ENCODE measurements at places on chromosomes 12 and 14.

GRCh38 chr14:24481622-24482324 is 26.3 kb downstream of the CMA1 start:
- peak; percentile 31 for DNase-seq

- no peak for DNase-seq
Observed at GRCh38 chr14:33848706-33849454, 102.0 kb downstream of the EGLN3 start.

DNA sequence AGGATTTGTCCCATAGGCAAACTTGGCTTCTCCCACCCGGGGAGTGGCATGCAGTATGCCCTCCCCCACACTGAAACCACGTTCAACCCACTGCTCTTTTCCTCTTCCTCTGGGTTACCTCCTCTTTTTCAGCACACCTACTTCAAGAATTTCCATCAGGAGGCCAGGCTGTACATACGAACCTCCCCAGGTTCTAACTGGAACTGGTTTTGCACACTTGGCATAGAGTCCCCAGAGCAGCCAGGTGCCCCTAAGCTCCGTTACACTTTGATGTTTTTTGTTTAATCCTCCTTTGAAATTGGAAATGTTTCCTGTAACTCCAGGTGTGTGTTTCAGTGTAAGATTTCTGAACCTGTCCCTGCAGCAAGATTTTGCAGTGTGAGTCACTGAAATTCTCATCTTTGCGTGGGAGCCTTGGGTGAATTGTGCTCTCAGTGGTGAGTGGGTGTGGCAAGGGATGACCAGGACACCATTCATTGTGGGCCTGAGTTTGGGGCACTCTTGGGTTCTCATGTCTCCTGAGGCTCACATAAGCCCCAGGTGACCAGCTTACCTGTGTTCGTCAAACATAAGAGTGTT is 18.2 kb downstream of the CD9 start:
- no peak for DNase-seq

DNA sequence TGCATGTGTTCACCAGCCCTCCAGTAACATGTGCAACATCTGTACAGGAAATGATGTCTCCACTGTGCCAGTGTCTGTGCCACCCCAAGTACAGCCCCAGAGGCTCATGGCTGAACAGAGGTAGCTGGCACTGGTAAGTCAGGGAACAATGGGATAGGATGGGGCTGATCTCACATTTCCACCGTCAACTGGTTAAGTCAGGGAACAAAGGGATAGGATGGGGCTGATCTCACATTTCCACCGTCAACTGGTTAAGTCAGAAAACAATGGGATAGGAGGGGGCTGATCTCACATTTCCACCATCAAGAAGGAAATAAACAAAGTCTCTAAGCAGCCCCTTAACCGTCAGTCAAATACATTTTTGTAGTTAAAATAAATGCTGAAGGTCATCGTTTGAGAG is 246.6 kb downstream of the TMEM132D start:
- DNase-seq: no peak

GRCh38 chr12:123107926-123108681 is 42.8 kb downstream of the PITPNM2 start:
- DNase-seq: no peak

DNA sequence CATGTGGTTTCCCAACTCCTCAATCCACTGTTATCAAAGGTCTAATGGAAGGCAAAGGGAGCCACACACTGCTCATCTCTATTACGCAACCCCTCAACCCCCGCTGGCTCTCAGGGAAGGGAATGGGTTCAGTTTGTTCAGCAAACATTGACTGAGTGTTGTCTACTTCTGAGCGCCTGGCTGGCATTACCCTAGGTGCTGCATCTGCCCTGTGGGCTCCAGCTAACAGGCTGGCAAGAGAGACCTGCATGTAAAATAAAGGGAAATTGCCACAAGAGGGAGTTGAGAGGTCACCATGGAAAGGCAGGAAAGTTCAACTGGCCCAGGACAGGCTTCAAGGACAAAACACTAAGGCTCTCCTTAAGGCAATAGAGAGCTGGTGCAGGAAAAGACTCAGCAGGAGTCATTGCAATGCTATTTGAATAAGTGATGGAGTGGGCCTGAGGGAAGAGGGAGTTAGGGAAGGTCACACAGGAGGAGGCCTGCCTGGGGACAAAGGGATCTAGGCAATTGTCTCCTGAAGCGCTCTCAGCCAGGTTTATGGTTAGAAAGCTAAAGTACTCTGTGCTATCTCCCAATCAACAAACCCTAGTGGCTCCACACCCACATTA is 5.5 kb upstream of the ZNF740 start:
- DNase-seq: no peak

- DNase-seq: peak; percentile 62
Observed at GRCh38 chr12:28222081-28222700, 31.9 kb downstream of the CCDC91 start.

GRCh38 chr12:119369907-119370546 is 35.5 kb downstream of the CCDC60 start:
- DNase-seq: no peak

DNA sequence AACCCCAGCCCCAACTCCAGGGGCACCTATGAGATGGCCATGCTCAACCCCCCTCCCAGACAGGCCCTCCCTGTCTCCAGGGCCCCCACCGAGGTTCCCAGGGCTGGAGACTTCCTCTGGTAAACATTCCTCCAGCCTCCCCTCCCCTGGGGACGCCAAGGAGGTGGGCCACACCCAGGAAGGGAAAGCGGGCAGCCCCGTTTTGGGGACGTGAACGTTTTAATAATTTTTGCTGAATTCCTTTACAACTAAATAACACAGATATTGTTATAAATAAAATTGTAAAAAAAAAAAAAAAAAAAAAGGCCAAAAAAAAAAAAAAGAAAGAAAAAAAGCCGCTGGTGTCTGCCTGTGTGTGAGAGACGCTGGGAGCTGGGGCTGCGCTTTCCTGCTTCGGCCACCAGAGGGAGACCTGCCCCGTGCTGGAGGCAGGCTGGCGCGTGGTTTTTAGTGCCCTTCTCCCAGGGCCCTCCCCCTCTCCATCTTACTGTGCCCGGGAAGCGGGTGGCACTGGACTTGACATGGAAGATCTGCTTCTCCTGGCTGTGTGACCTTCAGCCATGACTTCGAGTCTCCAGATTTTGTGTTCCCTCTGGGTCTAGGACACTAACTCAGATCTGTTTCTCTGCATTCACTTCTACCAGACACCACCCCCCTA is 3.4 kb upstream of the NXPH4 start:
- peak; percentile 86 for DNase-seq

- no peak for DNase-seq
Observed at GRCh38 chr14:59275668-59276067, 87.2 kb downstream of the DAAM1 start.

- DNase-seq: no peak
Observed at GRCh38 chr14:73816393-73816816, 35.2 kb upstream of the PTGR2 start.

DNA sequence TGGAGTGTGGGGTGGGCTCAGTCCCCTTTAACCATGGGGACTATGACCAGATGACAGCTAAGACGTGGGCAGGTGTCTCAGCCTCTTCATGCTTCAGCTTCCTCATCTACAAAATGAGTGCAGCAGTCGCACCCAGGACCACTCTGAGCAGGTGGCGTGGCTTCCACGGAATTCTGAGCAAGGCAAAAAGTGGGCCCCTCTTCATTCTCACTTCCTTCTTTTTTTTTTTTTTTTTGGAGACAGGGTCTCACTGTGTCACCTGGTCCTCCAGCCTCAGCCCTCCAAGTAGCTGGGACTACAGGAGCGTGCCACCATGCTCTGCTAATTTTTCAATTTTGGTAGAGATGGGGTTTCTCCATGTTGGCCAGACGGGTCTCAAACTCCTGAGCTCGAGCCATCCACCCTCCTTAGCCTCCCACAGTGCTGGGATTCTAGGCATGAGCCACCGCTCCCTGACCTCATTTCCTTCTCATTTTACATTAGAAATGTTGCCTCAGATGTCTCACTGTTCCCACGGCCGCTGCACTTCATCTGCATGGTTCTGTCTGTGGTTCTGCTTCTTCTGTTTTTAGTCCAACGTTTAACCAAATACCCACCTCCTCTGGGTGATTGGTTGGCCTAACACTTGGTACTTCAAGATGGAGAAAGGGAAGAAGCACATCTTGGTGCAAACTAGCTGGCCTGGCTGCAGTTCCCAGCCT is 41.3 kb upstream of the BCL7A start:
- no peak for DNase-seq

GRCh38 chr14:95577067-95577800 is 42.4 kb downstream of the GLRX5 start:
- no peak for DNase-seq

DNA sequence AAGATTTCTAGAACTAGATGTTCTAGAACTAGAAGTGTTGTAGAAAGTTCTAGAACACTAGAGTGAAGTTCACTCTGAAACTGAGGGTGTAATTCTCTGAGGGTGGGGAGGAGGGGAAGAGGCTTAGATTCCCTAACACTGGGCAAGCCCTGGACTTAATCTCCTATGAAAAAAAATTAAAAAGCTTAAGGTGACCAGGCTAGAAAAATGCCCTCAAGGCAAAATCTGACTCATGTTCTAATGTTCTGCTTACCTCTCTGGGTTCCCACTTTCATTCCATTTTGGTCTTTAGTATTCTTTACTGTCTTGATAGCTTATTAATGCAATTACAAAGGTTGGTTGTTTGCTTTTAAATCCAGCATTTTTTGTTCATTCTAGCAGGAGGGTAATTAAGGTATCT is 101.5 kb downstream of the KICS2 start:
- DNase-seq: no peak

GRCh38 chr12:105100207-105100985 is 7.1 kb upstream of the WASHC4 start:
- no peak for DNase-seq

- no peak for DNase-seq
Observed at GRCh38 chr14:26088275-26088674, 509.6 kb downstream of the NOVA1 start.

DNA sequence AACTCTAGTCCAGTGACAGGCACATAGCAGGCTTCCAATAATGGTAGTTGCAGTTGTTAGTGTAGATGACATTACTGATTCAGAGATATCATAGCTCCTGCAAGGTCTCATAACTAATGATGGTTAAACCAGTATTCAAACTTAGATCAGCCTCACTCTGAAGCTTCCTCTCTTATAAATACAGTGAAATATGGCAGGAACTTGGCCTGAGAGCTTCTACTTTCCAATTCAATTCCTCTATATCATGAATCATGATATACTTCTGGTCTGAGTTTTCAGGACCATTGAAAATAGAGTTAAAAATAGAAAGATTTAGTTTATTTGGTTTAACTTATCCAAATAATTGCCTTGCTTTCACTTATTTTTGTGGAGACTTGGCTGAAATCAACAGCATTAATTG is 167.5 kb upstream of the NOVA1 start:
- no peak for DNase-seq

DNA sequence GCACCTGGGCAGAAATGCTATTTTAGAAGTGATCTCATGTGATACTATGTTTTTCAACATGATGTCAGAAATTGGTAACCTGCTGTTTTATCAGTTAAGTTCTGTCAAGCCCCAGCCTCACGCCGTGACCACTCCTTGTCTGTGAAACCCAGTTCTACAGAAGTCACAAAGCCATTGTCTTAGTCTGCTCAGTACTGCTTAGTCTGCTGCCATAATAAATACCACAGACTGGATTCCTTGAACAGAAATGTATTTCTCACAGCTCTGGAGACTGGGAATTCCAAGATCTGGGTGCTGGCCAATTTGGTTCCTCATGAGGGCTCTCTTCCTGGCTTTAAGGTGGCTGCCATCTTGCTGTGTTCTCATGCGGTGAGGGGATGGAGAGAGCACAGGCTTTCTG is 176.9 kb downstream of the PRKCH start:
- DNase-seq: no peak

DNA sequence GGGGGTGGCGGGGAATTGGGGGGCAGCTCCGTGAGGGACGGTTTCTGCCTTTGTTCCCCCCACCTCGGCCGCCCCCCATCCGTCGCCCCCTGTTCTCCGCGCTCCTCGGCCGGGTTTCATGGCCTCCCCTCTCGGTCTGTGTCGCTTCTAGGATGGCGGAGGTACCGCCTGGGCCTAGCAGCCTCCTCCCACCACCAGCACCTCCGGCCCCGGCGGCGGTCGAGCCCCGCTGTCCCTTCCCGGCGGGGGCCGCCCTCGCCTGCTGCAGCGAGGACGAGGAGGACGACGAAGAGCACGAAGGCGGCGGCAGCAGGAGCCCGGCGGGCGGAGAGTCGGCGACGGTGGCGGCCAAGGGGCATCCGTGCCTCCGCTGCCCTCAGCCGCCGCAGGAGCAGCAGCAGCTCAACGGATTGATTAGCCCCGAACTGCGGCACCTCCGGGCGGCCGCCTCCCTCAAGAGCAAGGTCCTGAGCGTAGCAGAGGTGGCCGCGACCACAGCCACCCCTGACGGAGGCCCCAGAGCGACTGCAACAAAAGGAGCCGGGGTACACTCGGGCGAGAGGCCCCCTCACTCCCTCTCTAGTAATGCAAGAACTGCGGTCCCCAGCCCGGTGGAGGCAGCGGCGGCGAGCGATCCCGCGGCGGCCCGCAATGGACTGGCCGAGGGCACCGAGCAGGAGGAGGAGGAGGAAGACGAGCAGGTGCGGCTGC is 575 bp downstream of the NAA30 start:
- peak; percentile 17 for DNase-seq

DNA sequence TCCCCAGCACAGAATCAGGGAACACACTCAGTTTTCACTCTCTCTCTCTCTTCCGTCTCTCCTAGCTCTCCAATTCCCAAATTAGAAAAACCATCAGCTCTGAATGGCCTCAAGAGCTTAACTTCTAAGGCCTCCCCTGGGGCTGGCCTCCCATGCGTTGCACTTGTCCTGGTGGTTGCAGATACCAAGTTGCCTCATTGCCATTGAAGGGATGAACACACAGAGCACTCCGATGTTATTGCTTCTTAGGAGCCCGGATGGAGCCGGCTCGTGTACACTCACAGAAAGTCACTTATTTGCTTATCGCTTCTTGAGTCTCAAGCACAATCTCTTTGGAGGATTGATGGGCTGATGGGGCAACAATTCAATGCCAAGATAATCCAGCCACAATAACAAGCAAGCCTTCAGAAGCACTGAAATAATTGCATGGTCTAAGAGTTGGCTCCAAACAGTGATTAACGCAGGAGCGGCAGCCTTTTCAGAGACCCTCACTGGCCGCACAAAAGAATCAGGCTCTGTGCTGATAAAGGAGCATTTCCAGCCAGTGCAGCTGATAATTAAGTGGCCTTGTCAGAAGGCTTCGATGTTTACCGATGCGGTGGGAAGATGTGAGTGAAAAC is 175.8 kb upstream of the TMEM132C start:
- no peak for DNase-seq

DNA sequence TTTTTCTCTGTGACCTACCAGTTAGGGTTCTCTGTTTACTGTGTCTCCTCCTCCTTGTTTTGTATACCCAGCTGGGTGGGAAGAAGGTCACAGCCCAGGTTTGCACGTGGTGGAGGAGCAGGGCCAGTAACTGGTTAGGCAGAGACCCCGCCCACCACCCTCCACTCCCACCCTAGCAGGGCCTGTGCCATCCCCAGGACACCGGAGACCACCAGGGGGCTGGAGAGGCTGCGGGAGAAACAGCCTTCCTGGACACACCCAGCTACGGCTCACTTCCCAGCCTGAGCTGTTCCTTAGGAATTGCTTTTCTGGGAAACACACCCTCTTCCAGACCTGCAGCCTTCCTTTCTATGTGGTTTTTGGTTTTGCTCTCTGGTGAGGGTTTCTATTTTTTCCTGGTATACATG is 21.1 kb downstream of the BDKRB2 start:
- DNase-seq: no peak

- no peak for DNase-seq
Observed at GRCh38 chr14:19878029-19878642, 3.2 kb downstream of the OR4K2 start.

- no peak for DNase-seq
Observed at GRCh38 chr14:63860146-63860545, 7.3 kb downstream of the SYNE2 start.
